ENCODE measurements at places on chromosomes 4 and X.

DNA sequence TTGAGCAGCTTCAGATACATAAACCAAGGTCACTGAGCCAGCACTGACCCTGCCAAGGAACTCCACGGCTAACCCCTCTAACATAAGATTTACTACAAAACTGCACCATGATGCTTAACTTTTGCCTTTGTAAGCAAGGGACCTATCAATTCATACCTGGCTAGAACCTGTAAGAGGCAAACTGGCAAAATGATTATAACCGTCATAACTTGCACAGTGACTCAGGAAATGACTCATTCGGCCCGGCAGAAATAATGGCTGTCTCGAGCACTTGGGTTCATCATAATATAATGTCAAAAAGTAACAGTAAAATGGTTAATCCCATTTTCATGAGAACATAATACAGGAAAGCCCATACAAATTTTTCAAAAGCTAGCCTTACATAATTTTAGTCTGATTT lies 17.2 kb downstream of the RASGEF1B start:
- no peak for DNase-seq

GRCh38 chr4:62288808-62289541 lies 1088.8 kb downstream of the ADGRL3 start:
- DNase-seq: no peak

GRCh38 chr4:27206009-27206408 lies 345.4 kb downstream of the STIM2 start:
- DNase-seq: no peak

GRCh38 chr4:176191974-176192373 lies 3.4 kb downstream of the SPATA4 start:
- no peak for DNase-seq

GRCh38 chr4:8370835-8371595 lies 69.5 kb downstream of the ACOX3 start:
- DNase-seq: no peak
